ENCODE measurements at places on chromosomes 5 and 9. TPM values are rescaled to one million over a fixed set of nuclear protein-coding genes. Genes with fewer than 3 reads are reported as not detected.
A peak's percentile ranks its signal among the peaks of the same experiment; 100 is the strongest.

MSX2 gene
- total RNA-seq, result 0.73 TPM

FABP6 gene
- total RNA-seq, result 2.9 TPM

SH3RF2 gene
- total RNA-seq, result 1.6 TPM

CTNNAL1 gene
- total RNA-seq, result 50.7 TPM

DNA sequence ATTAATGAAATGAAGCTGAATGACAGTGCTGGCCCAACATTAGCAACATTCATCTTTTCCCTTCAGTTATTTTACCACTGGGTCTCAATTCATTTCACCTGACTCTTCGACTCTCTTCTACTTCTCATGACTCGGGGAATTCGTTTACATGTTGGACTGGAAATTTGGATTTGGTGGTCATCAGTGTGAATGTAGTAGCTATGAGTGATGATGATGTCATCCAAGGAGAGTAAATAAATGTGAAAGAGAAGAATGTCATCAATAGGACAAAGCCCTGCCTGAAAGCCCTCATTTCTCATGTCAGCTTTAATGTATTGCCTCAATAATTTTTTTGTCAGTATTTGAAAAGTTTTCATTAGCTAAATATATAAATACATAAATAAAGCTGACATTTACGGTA lies 21.9 kb upstream of the CFAP95 start:
- no peak overlapping the region for H3K4me3 ChIP-seq
- H3K4me1 ChIP-seq, result no peaks in the 10 kb centered on the region
- no peak for DNase-seq
- peaks cover 12% of the 10 kb centered on the region for H3K36me3 ChIP-seq
- H3K27ac ChIP-seq, result no peak overlapping the region

GRCh38 chr5:135040333-135041144 lies 6.5 kb upstream of the PITX1 start:
- no peaks in the 10 kb centered on the region for H3K36me3 ChIP-seq
- peaks cover 21% of the 10 kb centered on the region for H3K4me1 ChIP-seq
- DNase-seq, result peak; percentile 64

DNA sequence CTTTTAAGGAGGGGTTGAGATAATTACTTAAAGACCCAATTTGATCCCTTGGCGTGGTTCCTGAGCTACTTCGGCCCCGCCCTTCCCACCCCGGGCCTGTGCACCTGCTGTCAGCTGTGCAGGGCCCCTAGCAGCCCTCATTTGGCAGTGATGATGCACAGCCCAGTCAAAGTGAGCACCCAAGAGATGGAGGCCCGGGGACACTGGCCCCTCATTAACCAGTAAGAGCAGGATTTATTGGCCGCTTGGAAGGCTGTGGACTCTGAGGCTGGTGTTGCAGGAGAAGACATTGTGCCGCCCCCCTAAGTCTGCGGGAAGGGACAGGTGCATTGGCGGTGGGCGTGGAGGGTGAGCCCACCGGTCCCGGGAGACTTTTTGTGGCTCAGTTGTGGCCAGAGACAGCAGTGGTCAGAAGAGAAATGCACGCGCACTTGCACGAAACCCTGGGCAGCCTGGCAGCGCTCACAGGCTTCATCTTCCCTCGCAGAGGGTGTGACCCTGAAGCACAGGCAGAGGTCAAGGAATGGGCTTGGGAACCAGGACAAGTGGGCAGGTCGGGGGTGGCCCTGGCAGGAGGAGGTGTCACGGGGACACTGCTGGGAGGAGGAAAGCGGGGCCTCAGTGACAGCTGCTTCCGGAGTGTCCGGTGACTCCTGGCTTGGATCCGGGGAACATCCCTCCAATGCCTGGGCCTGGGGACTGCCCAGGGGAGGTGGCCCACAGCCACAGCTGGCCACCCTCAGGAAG lies 74.0 kb upstream of the RXRA start:
- no peak for DNase-seq
- H3K27me3 ChIP-seq, result no peaks in the 10 kb centered on the region
- H3K36me3 ChIP-seq, result peaks cover 9% of the 10 kb centered on the region
- no peaks in the 10 kb centered on the region for H3K4me1 ChIP-seq
- H3K4me3 ChIP-seq, result no peak overlapping the region

DNA sequence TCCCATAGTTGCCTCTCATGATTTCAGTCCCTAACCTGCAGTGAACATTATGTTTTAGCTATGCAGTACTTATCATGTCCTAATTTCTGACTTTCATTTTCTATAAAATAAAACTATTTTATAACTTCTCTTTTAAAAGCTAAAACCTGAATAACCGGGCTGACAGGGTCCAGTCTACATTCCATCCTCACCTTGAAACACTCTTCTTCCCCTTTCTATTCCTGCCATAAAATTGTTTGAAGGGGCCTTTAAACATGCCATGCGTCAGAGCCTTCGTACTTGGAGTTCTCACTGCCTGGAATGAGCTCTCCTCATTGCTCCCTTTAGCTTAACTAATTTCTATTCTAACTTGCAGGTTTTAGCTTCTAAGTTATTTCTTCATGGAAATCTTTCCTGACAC lies 143.0 kb upstream of the PRLR start:
- no peaks in the 10 kb centered on the region for H3K36me3 ChIP-seq
- DNase-seq, result no peak
- peaks cover 9% of the 10 kb centered on the region for H3K4me1 ChIP-seq
- no peak overlapping the region for H3K27ac ChIP-seq
- no peak overlapping the region for H3K4me3 ChIP-seq

DNA sequence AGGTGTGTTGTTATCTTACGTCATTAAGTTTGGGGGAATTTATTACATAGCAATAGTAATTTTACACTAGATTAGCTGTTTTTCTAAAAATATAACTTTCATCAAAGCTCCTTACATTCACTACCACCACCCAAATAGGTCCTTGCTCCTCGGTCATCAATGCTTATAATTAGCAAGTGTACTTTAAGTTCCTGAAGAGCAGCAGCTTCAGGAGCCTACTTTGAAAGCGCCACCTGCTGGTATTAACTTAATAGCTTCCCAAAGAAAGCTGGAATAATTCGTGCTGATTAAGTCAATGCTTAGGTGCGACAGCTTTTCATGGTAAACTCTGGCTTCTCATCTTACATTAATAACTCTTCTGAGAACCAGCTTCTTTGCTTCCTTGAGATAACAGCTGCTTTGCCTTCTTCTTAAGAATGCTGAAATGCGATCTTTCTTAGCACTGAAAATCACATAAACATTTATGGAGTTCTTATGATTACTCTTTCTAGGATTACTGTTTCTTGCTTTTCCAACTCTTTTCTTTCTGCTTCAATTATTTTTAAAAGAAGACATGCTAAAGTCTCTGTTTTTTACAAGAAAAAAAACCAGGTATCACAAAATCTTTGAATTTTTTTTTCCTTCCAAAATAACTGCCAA lies 10.0 kb upstream of the C5 start:
- no peak overlapping the region for H3K27ac ChIP-seq
- no peaks in the 10 kb centered on the region for H3K4me1 ChIP-seq
- DNase-seq, result no peak
- H3K27me3 ChIP-seq, result peaks cover 7% of the 10 kb centered on the region
- no peak overlapping the region for H3K4me3 ChIP-seq

DNA sequence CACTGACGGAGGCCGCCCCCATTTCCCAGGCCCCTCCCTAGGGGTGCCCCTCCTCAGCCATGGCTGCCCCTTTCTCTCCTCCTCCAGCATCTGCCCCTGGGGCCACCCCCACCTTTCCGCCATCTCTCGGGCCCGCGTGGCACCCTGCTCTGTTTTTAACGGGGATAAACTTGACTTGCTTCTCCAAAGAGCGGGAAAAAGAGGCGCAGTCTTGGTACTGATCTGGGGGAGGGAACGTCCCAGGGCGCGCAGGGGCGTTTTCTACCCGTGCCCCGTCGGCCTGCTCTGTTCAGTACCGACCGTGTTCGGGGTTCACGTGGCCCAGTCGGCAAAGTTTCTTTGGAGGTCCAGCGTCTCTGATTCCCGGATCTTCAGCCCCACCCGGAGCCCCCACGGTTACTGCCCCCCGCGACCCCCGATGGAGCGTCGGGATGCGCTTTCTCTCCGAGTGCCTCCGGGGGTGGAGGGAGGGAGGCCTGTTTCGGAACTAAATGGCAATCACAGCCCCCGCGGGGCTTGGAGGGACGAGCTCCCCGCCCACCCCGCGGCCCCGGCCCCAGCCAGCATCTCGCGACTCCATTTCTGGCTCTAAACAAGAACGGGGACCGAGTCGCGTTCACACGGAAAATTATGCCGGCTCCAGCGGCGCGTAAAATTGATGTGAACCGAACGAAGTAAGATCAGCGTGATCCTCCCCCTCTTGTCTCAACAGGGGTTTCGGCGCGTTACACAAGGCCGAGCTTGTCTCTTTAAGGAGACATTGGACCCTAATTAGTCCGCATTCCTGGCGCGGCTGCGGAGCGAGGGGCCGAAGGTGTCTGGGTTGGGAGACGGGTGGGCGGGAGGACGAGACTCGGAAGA lies 1.1 kb upstream of the TLE4 start:
- no peak overlapping the region for H3K4me3 ChIP-seq
- H3K27ac ChIP-seq, result peak overlapping the region; percentile 65
- peak; percentile 63 for DNase-seq

DNA sequence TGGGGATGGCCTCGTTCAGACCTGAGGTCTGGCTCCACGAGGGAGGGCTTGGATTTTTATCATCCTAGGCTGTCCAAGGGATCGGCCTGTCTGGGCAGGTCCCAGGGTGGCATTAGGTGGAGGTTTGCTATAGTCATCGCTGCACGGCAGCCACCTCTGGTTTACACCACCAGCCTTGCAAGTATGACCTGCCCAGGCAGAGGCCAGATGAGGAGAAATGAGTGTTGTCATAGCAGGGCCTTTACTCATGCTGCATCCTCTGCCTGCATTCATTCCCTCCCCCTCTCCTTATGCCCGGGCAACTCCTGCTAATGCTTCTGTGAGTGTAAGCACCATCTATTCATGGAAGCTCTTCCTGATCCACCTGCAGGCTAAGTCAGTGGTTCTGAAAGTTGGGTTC lies 15.3 kb upstream of the NDST1 start:
- no peaks in the 10 kb centered on the region for H3K36me3 ChIP-seq
- peak overlapping the region; percentile 80 for H3K27ac ChIP-seq
- no peak overlapping the region for H3K4me3 ChIP-seq
- H3K4me1 ChIP-seq, result peaks cover 63% of the 10 kb centered on the region

DNA sequence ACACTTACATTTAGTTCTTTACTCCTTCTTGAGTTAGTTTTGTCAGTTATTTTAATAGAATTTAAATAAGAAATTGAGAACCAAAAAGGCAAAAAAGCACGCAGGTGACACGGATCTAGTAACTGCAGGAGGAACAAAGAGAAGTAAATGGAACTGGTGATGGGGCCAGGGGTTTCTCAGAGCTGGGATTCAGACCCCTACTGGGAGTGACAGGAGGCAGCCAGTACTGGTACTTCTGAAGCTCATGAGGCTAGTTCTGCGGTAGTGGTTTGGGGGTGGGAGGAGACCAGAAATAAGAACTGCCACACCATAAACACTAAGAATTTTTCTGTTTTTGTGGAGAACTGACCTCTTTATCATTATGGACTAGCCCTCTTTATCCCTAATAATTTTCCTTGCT lies 48.2 kb downstream of the OXCT1 start:
- no peaks in the 10 kb centered on the region for H3K27me3 ChIP-seq
- H3K4me3 ChIP-seq, result no peak overlapping the region
- H3K36me3 ChIP-seq, result no peaks in the 10 kb centered on the region
- peak; percentile 11 for DNase-seq

All from WTC11 (cell line).